Cerebellar nuclear complex (tissue), 1 donor: ENCODE measurements at places on chromosomes 2 and 18.

DNA sequence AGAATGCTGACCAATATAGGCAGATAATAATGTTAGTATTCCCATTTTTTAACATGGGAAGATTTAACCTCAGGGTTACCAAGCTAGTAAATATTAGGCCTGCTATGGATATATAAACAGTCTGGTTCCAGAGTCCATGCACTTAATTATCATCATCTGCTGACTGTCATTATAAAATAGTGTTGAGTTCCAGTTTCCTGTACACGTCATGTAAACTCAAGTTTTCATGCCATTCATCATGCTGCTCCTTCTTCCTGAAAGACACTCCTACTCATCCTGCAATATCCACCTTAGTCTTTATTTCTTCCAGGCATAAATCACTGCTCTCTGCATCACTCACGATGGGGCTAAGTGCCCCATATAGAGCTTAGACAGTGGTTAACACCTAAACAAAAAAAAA is 420.8 kb upstream of the SPHKAP start:
- DNase-seq: no peak

DNA sequence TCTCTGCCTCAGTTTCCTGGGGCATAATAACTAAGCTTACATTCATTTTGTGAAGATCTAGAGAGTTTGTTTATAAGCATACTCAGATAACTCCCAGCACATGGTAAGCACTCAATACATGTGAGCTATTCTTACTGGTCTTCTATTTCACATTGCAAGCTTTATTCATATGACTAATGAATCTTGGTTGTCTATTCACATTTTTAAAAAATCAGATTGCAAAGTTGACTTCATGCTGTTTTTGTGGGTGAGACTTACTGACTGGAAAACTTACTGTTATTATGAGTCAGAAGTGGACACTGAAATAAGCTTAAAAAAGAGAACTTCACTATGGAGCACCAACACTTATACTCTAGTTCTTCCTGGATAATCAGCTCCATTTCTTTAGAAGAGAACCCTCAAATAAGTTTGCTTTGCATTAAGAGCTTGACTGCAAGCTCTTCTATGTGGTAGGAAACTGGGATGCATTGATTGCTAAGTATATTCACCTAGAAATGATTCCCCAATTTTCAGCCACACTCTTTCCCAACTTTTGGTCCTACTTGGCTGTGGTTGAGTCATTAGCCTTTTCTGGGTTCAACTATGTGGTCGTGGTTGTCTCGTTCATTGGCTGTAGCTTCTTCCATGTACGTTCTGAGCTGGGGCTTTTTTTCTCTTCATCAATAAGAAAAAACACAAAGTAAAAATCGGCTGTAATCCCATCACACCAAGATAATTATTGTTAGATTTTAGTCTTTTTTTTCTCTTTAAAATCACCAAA is 29.5 kb upstream of the RBMS1 start:
- DNase-seq: no peak

- no peak for DNase-seq
These were observed 2.8 kb upstream of the TANC1 start for GRCh38 chr2:158965641-158966040.

- no peak for DNase-seq
These were observed 42.2 kb downstream of the TTC32 start for GRCh38 chr2:19859565-19859964.

DNA sequence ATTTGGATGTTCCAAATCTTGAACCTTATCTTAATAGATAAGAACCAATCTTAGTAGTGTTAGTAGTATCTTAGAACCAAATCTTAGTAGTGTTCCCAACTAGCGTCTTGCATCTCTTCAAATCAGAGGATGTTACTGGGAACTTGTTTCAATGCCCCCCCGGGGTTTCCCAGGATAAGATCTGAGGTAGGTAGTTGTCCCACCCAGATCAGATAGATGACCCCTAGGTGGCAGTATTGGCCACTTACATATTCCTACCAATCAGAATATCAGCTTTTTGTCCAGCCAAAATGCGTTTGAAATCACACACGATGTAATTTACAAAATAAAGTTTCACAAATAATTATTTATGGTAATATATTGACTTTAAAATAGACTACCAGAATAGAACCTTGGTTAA is 314.8 kb downstream of the MBD2 start:
- no peak for DNase-seq

- DNase-seq: no peak
These were observed 63.0 kb downstream of the CABLES1 start for GRCh38 chr18:23198217-23198845.

DNA sequence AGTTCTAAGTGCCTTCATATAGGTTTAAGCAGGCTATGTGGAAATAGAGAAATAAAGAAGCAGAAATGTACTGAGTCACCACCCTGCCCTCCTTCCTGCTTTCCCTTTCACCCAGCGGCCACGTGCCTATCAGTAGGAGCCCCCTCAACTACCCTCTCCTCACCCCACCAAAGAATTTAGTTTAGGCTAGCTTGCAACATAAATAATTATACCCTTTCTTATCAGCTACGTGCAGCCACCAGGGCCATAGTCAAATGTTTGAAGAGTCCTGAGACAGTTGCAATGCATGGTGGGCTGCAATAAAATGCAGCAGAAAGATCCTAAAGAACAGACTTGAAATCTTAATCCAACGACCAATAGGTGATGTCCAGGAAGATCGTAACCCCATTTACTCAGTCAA is 101.2 kb downstream of the RTP5 start:
- DNase-seq: no peak

- no peak for DNase-seq
These were observed 4.8 kb upstream of the ATP6V1C2 start for GRCh38 chr2:10716581-10716980.

- DNase-seq: no peak
These were observed 18.0 kb downstream of the TGOLN2 start for GRCh38 chr2:85309699-85310321.

DNA sequence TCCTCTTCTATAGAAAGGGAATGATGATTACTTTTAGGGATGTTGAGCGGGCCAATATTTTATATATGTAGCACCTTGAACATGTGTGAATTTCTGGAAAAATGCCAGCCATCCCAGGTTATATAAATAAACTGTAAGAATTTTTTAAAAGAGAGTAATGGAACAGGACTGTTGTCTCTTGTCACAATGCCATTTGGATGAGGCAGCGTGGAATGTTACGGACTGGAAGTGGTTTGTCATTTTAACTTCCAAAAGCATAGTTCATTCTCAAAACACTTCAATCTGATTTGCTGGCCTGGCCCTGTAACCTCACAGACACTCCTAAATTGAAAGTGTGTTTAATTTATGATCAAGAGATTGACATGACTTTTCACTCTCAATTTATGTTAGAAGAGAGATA is 70.8 kb downstream of the TPGS2 start:
- DNase-seq: no peak

- DNase-seq: no peak
These were observed 253.0 kb downstream of the DCDC2C start for GRCh38 chr2:3956406-3956805.

DNA sequence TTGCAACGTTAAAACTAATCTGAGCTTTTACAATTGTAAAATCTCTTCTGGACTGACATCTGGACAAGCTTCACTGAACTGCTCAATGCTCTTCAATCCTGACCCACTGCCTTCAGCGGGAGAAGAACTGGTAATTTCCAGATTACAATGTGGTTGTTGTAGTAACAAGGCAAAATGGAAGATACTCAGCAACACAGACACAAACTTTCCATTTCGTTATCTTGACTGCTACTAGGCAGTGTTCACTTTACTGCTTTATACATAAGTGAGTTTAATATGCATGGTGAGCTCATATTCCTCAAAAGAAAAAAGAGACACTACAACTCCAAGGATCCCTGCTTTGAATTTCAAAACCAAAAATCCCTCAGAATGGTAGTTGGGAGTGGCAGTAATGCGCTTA is 51.9 kb downstream of the GRB14 start:
- no peak for DNase-seq

- no peak for DNase-seq
These were observed 346.3 kb downstream of the SATB2 start for GRCh38 chr2:199111458-199111857.

DNA sequence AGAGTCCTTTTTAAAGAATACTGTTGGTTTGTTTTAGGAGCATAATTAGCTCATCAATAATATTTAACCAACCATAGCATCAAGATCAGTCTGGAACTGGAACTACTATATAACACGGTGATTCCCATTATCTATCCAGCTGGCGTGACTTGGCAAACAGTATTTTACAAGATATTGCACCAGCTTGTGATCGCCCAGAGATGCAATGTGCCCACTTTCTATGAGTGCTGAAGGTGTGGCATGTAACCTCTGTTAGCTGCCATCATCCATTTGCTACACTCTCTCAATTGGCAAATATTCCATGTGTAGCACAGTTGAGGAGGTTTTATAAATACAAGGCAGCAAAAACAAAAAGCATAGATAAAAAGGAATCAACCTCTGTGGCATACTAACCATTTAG is 64.9 kb downstream of the FIGN start:
- DNase-seq: no peak

GRCh38 chr2:178241844-178242551 is 47.7 kb downstream of the OSBPL6 start:
- DNase-seq: no peak

- DNase-seq: no peak
These were observed 26.5 kb upstream of the HNMT start for GRCh38 chr2:137937778-137938177.

- no peak for DNase-seq
These were observed 38.8 kb downstream of the ADAM23 start for GRCh38 chr2:206482123-206482522.

DNA sequence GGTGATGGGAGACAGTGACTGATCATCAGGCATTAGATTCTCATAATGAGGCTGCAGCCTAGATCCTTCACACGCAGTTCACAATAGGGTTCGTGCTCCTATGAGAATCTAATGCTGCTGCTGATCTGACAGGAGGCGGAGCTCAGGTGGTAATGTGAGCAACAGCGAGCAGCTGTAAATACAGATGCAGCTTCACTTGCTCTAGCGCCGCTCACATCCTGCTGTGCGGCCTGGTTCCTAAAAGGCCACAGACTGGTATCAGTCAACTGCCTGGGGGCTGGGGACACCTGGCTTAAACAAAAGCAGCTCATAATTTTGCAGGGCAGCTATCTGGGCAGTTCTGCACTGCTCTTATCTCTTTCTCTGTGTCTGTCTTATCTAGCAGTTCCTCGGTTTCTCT is 20.4 kb upstream of the CD226 start:
- no peak for DNase-seq

DNA sequence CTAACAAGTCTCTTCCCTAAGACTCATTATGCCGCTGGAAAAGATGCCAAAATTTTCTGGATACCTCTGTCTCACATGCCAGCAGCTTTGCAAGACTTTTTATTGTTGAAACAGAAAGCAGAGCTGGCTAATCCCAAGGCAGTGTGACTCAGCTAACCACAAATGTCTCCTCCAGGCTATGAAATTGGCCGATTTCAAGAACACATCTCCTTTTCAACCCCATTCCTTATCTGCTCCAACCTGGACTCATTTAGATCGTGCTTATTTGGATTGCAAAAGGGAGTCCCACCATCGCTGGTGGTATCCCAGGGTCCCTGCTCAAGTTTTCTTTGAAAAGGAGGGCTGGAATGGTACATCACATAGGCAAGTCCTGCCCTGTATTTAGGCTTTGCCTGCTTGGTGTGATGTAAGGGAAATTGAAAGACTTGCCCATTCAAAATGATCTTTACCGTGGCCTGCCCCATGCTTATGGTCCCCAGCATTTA is 26.3 kb downstream of the DHRS9 start:
- no peak for DNase-seq

DNA sequence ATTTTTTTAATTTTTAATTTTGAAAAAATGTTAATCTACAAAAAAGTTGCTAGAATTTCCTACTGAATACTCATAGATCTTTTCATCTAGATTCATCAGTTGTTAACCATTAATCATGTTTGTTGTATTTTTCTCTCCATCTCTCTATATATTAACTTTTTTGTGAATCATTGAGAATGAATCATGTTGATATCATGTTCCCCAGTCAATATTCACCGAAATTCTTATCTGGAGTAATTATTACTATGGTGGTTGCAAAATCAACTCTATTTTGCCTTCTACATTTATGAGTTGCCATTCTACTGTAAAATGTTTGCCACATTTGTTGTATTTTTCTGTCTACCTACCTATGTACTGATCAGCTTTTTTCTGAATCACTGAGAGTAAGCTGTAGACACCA is 154.0 kb downstream of the SPP2 start:
- no peak for DNase-seq

DNA sequence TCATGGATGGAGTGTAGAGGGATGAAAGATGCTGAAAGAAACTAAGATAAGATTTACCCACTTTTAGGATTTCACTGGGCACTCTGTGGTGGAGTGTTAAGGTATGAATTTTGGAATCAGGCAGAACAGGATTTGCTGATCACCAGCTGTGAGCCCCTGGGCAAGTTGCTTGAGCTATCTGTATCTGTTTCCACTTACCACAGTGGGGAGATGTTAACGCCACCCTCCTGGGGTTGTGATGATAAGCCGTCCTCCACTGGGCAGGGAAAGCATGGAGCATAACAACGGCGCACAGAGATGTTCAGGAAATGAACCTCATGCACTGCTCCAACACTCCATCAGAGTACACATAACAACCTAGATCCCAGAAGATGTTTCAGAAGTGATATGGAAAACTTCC is 160.6 kb downstream of the MTCL1 start:
- DNase-seq: no peak

DNA sequence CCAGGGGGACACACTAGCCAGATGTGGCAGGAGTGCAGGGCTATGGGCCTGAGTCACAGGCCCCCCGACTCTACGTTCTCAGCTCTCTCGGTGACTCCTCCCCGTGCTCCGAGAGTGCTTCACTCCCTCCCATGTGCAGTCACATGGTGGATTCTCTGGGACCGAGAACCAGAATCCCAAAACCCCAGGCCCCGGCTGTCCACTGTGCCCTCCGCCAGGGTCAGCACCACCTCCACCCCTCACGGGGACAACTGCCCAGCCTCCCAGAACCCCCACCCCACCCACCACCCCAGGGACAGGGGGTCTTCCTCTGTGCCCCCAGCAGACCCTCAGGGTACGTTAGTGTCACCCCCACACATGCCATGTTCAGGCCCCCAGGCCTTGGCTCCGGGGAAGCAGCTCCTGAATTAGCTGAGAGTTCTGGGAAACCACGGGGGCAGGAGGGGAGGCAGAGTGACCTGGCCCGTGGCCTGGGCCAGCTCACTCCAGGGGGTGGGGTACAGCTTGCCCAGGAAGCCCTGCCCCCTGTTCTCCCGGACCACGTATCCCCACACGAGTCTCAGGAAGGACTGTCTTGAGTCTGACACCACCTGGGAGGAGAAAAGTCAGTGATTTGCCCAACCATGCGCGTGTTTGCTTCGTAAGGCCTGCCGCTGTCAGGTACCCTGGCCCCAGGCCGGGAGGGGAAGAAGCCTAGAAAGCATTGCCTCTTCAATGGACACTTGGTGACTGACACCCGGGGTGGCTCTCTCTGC is 4.4 kb downstream of the RAMP1 start:
- DNase-seq: no peak
